Activated CD4-positive, CD25-positive, alpha-beta regulatory T cell treated with anti-CD3 and anti-CD28 coated beads, Interleukin-2, amount 50 U/mL, for 72 hours (primary cell): ENCODE measurements at places on chromosomes 6 and 20.
A peak's percentile ranks its signal among the peaks of the same experiment; 100 is the strongest.

DNA sequence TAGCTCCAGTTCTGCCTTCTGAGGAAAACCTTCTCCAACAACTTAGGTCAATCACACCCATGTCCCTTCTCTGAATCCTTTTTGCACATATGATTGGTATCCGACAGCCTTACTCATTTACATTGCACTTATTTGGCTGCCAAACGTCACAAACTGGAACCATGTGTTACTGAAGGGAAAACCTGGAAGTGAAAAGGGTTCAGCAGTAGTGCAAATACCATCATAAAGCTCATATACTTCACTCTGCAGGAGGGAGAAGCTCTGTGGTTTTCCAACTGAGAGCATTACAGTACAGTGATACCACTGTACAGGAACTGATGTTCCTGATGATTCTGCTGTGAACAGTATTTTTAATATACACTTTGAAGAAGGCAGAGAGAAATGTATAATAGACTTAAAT, 87.8 kb downstream of the SLC16A10 start:
- no peak for DNase-seq

DNA sequence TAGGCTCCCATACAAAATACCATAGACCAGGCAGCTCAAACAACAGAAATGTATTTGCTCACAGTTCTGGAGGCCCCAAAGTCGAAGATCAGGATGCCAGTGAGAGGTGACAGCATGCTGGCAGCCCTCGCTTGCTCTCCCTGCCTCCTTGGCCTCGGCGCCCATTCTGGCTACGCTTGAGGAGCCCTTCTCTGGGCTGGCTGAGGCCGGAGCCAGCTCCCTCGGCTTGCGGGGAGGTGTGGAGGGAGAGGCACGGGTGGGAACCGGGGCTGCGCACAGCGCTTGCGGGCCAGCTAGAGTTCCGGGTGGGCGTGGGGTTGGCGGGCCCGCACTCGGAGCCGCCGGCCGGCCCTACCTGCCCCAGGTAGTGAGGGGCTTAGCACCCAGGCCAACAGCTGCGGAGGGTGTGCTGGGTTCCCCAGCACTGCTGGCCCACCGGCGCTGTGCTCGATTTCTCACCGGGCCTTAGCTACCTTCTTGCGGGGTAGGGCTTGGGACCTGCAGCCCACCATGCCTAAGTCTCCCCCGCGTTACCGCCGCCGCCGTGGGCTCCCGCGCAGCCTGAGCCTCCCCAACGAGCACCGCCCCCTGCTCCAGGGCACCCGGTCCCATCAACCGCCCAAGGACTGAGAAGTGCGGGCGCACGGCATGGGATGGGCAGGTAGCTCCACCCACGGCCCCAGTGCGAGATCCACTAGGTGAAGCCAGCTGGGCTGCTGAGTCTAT, 32.6 kb upstream of the SERPINB9 start:
- no peak for DNase-seq

GRCh38 chr6:116101302-116101718, 657 bp downstream of the NT5DC1 start:
- DNase-seq, result no peak

DNA sequence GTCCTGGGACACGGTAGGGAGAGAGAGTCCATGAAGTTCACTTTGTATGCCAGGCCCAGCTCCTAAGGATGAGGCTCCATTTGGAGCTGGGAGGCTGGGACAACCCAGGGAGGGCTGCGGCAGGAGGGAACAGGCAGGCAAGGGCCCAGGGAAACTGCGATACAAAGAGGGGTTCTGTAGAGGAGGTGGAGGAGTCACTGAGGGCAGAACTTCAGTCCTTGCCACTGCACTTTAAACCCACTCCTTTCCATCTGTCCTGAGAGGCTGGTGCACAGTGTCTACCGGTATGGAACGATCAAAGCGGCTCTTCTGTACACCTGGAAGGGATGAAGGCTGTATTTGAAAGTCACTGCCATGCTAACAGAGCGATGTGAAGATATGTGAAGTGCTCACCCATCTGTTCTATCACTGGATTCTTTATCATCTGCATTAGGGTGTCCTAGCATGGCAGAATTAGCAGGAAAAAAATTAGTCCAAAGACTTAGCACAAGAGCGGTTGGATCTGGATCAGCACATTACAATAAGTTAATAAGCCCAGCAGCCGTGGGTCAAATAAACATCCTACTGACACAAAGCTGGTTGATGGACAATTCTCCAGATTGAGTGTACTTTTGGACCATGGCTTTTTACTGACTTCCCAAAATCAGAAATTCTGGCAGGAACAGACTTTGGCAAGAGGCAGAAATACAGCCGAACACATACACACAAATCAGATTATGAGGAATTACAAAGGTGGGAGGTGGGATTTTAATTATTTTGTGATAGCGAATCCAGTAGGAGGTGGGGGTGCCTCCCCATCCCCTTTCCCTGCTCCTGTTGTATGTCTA, 20.9 kb upstream of the ZFAND3 start:
- no peak for DNase-seq

- DNase-seq, result no peak
Observed at GRCh38 chr6:87917886-87918285, 129.8 kb upstream of the SPACA1 start.

DNA sequence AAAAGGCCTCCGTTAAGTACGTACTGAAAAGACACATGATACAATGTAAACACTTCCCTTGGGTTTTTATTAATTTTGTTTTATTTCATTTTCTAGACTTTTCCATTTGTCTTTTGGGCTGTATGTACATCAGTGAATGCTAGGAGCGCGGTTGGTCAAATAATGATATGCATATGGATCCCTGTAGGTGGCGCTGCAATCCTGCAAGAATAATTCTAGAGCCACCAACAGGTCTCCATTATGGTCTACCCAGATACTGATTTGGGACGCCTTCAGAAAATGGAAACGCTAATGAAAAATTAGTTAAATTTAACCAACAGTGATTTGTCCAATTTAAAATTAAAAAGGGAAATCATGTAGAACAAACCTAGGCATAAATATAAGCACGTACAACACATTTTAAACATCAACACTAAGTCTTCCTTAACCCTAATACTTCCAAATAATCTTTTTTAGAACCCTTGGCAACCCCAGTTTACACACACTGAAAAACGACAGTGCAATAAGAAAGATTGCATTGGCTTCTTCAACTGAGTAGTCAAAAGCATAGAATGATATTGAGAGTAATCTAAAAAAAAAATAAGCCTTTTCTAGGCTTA, 433.5 kb downstream of the RFPL4B start:
- DNase-seq, result no peak

GRCh38 chr6:6840831-6841291, 252.3 kb downstream of the LY86 start:
- DNase-seq, result no peak

- DNase-seq, result no peak
Observed at GRCh38 chr6:134624781-134625180, 306.9 kb upstream of the SGK1 start.

- no peak for DNase-seq
Observed at GRCh38 chr20:49685809-49686208, 27.9 kb downstream of the B4GALT5 start.

DNA sequence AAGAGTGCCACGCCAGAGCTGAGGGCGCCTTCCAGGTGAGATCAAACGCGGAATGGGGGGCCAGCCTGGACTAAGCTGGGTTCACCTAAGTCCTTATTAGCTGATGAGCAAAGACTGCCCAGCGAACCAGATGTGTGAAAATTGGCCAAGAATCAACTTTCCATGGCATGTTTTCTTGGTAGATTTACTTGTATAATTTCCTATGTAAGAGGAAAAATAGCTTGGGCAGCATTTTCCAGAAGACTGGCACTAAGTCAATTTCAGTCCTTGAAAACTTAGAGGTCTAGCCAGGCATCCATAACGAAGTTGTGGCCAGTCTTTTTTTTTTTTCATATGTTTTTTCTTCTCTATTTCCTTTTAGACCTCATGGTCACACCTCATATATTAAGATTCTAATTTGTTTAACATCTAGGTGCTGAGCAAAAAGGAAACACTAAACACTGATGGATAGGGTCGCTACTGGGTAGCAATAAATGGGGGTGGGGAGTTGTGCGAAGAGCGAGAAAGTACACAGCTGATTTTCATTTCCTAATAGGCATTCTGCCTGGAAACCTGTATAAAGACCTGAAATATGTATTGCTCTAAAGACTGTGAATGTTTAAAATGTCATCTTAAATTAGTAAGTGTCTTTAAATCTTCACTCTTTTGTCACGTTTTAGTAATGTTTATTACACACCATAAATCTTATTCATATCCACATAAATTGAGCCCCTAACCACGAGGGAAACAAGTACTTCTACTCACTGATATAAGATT, 188.8 kb downstream of the CD83 start:
- DNase-seq, result no peak

DNA sequence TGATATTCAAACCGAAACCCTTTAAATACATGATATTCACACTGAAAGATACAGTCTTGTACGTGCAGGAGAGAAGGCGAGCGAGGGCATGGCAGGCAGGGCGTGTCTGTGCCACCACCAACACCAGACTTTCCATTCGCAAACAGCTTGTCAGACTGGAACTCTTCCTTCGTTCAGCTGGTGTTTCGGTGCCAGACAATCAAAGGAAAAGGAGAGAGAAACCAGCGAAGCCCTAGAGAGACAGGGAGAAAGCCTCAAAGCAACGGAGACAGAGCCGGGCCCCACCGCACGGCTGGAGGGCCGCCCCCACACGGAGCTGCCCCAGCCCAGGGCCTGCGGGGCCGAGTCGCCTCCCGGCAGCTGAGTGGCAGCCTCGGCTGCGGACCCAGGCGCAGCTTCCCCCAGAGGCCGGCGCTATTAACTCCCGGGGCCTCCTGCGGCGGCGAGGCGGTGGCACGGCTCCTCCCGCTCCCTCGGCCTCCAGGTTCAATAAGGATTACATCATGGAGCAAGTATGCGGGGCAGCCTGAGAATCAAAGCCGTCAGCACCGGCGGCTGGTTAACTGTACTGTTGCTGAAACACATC, 32.1 kb upstream of the NR2E1 start:
- DNase-seq, result no peak

DNA sequence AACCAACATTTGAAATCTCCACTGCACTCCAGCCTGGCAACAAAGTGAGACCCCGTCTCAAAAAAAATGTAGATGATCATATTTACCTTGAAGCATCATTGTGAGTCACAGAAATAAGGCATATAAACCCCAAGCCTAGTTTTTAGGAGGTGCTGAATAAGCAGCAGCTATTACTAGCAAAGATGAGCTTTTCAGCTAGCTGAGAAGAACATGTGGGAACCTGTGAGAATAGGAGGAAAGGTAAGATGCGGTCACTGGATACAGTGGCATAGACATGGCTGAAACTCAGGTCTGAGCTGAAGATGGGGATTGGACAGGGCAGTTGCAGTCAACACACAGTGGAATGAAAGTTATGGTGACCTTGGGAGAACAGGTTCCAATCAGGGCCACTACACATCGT, 284.3 kb upstream of the IRAK1BP1 start:
- DNase-seq, result no peak

GRCh38 chr20:54103067-54103761, 32.8 kb upstream of the BCAS1 start:
- DNase-seq, result peak; percentile 80

- DNase-seq, result peak; percentile 31
Observed at GRCh38 chr6:107115695-107116327, 496 bp upstream of the BEND3 start.

DNA sequence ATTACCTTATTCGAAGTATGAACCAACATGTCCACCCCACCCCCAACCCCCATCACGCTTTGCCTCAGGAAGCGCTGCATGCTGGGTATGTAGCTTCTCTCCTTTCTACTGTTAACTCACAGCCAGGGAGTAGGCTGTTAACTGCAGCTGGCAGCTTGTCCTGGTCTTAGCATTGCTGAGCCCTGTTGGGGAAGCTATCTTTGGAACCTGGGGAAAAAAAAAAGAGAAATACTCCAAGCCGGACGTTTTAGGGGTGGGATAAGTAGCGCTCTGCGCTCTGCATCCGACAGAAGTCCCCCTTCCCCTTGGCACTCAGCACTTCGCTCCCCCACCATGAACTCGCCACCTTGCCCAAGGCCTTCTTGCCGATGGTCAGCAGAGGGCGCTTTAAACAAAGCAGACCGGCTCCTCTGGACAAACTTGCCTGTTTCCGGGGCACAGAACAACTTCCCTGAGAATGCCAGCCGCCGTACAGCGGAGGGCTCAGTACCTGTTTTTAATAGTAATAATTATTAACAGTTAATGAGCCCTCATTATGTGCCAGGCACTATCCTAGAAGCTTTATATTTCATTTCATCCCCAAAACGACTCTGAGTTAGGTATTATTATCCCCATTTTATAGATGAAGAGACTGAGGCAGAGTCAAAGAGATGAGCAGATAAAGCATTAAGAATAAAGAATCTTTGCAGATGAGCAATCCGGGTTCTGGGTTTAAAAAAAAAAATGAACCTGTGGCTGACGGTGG, 35.2 kb upstream of the MDFI start:
- DNase-seq, result peak; percentile 71

DNA sequence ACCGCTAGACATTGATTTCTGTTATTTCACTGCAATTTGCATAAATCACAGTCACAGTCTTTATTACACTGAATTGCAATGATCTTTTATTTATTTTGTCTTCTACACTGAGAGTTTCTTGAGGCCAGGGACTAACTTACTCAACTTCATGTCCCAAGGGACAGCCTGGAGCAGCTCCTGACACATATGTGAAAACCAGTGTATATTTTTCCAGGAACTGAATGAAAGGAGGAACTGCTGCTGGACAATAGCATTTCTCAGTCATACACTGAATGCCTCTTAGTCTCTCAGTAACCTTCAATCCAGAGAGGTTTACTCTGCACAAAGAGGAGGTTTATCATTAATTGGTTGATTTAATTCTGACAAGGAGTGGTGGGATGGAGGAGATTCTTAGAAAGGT, 5.9 kb downstream of the F13A1 start:
- DNase-seq, result no peak

- no peak for DNase-seq
Observed at GRCh38 chr20:63005365-63005861, 1.4 kb downstream of the BHLHE23 start.

DNA sequence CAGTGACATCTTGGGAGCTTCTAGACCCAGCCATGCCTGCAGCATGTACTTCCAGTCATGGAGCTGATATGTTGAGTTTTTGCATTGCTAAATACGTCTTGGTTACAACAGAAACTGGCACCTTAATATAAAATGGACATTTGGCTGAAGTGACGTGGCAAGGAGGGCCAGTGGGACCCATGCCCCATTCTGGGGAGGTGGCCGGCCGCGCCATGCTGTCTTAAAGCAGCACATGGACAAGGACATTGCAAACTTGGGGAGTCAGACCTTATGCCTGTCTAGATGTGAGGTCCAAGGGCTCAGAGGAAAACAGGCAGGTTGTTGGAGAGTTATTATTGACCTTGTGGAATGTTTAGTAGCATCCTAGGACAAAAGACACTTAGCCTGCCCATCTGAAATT, 588.0 kb upstream of the CDH4 start:
- no peak for DNase-seq

DNA sequence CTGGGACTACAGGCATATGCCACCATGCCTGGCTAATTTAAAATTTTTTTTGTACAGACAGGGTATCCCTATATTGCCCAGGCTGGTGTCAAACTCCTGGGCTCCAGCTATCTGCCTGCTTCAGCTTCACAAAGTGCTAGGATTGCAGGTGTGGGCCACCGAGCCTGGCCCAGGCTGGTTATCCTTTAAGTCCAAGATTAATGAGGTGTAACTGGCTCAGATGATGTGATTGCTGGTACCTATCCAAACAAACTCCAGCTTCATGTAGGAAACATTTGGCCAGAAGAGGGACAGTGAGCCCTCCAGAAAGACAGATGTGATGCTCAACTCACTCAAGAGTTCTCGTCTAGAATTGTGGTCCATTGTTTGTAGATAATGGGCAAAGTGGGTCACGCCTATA, 9.2 kb upstream of the ZNF318 start:
- DNase-seq, result no peak
